A549 treated with Mapracorat at 1 μM for 4 hours (cell line): ENCODE measurements at places on chromosomes 12 and 14. TPM values are rescaled to one million over a fixed set of nuclear protein-coding genes. Genes with fewer than 3 reads are reported as not detected.

NRIP2 gene
- total RNA-seq: 0.06 TPM in 1 of 5 replicates, not detected in the others

PPP1R3E gene
- total RNA-seq: 2.8 to 4.6 TPM (median 4.0 TPM) in 5 replicates

KICS2 gene
- 6.6 to 8.7 TPM (median 7.7 TPM) in 5 replicates for total RNA-seq

APPL2 gene
- 18.8 to 27.4 TPM (median 22.3 TPM) in 5 replicates for total RNA-seq

ANO4 gene
- 0.10 to 0.39 TPM (median 0.13 TPM) in 5 replicates for total RNA-seq

LMO3 gene
- not detected in 5 replicates for total RNA-seq

SLC6A15 gene
- 3.6 to 5.4 TPM (median 3.8 TPM) in 5 replicates for total RNA-seq

NUAK1 gene
- total RNA-seq: 5.7 to 7.1 TPM (median 6.8 TPM) in 5 replicates

INSM2 gene
- 0.06 to 0.12 TPM (median 0.08 TPM) in 3 of 5 replicates, not detected in the others for total RNA-seq

OAS1 gene
- total RNA-seq: 29.0 to 44.5 TPM (median 40.3 TPM) in 5 replicates

CPNE8 gene
- 8.8 to 10.8 TPM (median 9.9 TPM) in 5 replicates for total RNA-seq

DLGAP5 gene
- 24.7 to 33.0 TPM (median 30.9 TPM) in 5 replicates for total RNA-seq

ZFHX2 gene
- 0.47 to 0.95 TPM (median 0.81 TPM) in 5 replicates for total RNA-seq

MAP3K9 gene
- 4.4 to 6.5 TPM (median 5.4 TPM) in 5 replicates for total RNA-seq

ACSS3 gene
- total RNA-seq: not detected in 5 replicates

TMEM233 gene
- total RNA-seq: 0.06 to 0.18 TPM (median 0.06 TPM) in 3 of 5 replicates, not detected in the others

MPHOSPH9 gene
- 17.3 to 24.4 TPM (median 21.4 TPM) in 5 replicates for total RNA-seq

GPD1 gene
- total RNA-seq: 0.14 to 0.30 TPM (median 0.18 TPM) in 5 replicates
